ENCODE measurements at places on chromosomes 2 and 18. TPM values are rescaled to one million over a fixed set of nuclear protein-coding genes. Genes with fewer than 3 reads are reported as not detected.
A peak's percentile ranks its signal among the peaks of the same experiment; 100 is the strongest.

GRCh38 chr2:25293958-25294562, 47.7 kb downstream of the DNMT3A start:
- no peak for DNase-seq
- H3K27ac ChIP-seq = no peak overlapping the region
- no peak overlapping the region for H3K4me3 ChIP-seq
- 0 out of 2 replicates have a peak, but pooled peaks cover 5% of the 10 kb centered on the region for H3K4me1 ChIP-seq

- peak overlapping the region; percentile 89 for H3K27ac ChIP-seq
- peak; percentile 83 for DNase-seq
- peak overlapping the region; percentile 85 for H3K4me3 ChIP-seq
Observed at GRCh38 chr2:188978291-188979081, 4.3 kb downstream of the COL3A1 start.

- H3K27ac ChIP-seq = peak overlapping the region; percentile 89
- H3K36me3 ChIP-seq = no peaks in the 10 kb centered on the region
- H3K27me3 ChIP-seq = no peaks in the 10 kb centered on the region
- H3K4me3 ChIP-seq = 0 out of 2 replicates have a peak overlapping the region, but pooled peaks have one; percentile 71
- peaks cover 59% of the 10 kb centered on the region for H3K4me1 ChIP-seq
- DNase-seq = peak; percentile 64
Observed at GRCh38 chr18:76452357-76452756, 42.7 kb downstream of the ZNF516 start.

DNA sequence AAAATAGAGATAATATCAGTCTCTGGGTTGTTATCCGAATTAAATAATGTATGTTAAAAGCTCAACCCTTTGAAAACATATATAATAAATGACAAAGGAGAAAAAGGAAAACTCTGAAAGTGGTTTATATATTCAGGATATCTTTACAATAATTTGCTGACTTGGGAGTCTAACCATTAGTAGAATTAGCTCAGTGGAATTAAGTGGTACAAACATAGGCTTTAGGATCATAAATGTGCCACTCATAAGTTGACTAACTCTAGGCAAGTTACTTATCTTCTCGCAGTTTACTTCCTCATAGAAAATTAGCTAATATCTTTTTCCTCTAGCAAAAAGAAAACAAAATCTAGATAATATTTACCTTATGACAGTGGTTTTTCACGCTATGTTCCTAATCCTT, 44.6 kb downstream of the HEATR5B start:
- H3K27ac ChIP-seq = no peak overlapping the region
- H3K36me3 ChIP-seq = peaks cover 33% of the 10 kb centered on the region

GRCh38 chr2:24304631-24305030, 55.7 kb downstream of the ITSN2 start:
- H3K36me3 ChIP-seq = peaks cover 30% of the 10 kb centered on the region
- H3K27ac ChIP-seq = peak overlapping the region; percentile 33
- no peak overlapping the region for H3K4me3 ChIP-seq

- no peaks in the 10 kb centered on the region for H3K36me3 ChIP-seq
- DNase-seq = no peak
- H3K4me1 ChIP-seq = no peaks in the 10 kb centered on the region
Observed at GRCh38 chr2:155690785-155691184, 641.7 kb downstream of the NR4A2 start.

DNA sequence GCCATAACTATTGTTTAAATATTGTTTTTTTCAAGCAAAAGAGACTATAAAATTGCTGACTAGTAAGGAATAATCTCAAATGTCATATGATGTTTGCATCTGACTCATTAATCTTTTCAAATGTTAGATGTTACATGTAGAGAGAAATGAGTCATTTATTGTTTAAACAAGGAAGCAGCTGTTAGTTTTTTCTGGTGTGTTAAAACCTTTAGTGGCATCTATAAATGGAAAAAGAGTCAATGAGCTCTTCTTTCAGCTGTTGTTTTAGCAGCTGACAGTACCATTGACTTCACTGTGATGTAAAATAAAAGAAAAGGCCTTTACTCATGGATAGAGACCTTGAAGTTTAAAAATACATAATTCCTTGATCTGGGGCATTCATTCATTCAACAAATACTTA, 1.8 kb upstream of the KLHL41 start:
- DNase-seq = peak; percentile 69
- H3K36me3 ChIP-seq = no peaks in the 10 kb centered on the region
- H3K27ac ChIP-seq = peak overlapping the region; percentile 13
- peaks cover 9% of the 10 kb centered on the region for H3K4me1 ChIP-seq

DNA sequence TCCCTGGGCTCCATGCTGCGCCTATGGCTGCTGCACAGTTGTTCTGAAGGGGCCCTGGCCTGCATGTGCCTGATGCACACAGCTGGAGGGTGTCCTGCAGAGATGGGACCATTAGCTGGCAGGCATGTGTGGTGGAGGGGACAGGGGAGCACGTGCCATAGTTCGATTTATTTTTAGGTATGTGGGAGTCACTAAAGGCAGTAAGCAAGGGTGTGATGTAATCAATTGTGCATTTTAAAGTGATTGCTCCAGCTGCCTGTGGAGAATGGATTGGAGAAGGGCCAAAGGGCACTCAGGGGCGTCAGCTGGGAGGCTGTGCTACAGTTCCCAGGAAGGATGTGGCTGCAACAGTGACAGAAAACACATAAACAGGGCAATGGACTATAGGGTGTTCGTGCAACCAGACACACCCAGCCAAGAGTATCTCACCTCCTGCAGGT, 205.1 kb downstream of the ARL4C start:
- no peak overlapping the region for H3K4me3 ChIP-seq
- no peaks in the 10 kb centered on the region for H3K36me3 ChIP-seq
- H3K4me1 ChIP-seq = peaks cover 20% of the 10 kb centered on the region
- H3K27me3 ChIP-seq = no peaks in the 10 kb centered on the region

GRCh38 chr18:10559553-10560451, 34.0 kb downstream of the NAPG start:
- DNase-seq = peak; percentile 44
- peak overlapping the region; percentile 28 for H3K4me3 ChIP-seq
- H3K27ac ChIP-seq = no peak overlapping the region
- peaks cover 4% of the 10 kb centered on the region for H3K36me3 ChIP-seq
- no peaks in the 10 kb centered on the region for H3K27me3 ChIP-seq

- no peaks in the 10 kb centered on the region for H3K36me3 ChIP-seq
- H3K4me1 ChIP-seq = peaks cover 11% of the 10 kb centered on the region
- no peak for DNase-seq
- H3K4me3 ChIP-seq = no peak overlapping the region
- no peak overlapping the region for H3K27ac ChIP-seq
Observed at GRCh38 chr2:241105641-241106040, 3.6 kb upstream of the MTERF4 start.

DNA sequence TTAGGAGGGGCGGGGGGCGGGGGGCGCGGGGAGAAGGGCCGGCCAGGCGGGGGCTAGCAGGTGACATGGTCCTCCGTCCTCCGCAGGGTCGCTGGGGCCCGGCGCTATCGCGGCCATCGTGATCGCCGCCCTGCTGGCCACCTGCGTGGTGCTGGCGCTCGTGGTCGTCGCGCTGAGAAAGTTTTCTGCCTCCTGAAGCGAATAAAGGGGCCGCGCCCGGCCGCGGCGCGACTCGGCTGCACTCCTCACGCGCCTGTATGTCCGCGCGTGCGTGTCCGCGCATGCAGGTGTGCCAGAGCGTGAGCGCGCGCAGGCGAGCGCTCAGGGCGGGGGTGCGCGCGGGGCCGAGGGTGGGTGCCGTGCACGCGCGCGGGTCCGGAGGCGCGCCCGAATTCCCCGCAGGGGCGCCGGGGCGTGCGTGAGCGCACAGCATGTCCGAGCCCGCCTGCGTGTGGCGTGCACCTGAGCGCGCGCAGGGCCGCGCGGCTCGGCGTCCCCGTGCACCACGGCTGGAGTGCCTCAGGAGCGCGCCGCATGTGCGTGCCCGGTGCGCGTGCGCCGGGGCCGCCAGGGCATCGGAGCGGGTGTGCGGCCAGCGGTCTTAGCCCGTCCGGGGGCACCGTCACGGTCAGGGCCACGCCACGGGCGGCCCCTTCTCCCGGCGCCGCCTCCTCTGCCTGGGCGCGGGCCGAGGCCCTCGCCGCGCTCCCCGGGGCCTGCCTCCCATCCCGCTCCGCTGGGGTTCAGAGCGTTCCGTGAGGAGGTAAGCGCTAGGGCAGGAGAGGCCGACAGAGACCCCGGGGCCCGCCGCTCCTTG, 6.3 kb downstream of the SNORC start:
- H3K4me1 ChIP-seq = no peaks in the 10 kb centered on the region
- no peaks in the 10 kb centered on the region for H3K27me3 ChIP-seq
- no peak overlapping the region for H3K27ac ChIP-seq
- peak overlapping the region; percentile 65 for H3K4me3 ChIP-seq
- no peaks in the 10 kb centered on the region for H3K36me3 ChIP-seq

The ITGB6 gene
- total RNA-seq = not detected

The IWS1 gene
- 32.4 TPM for total RNA-seq

The RAPH1 gene
- total RNA-seq = 144 TPM

The PTCD3 gene
- total RNA-seq = 65.4 TPM

The SGO2 gene
- total RNA-seq = 6.2 TPM

The ESPNL gene
- total RNA-seq = 1.5 TPM
